ENCODE measurements at places on chromosomes 3 and 15.

- no peak for DNase-seq
Measured at GRCh38 chr3:46469680-46470357, 5.1 kb upstream of the LTF start.

DNA sequence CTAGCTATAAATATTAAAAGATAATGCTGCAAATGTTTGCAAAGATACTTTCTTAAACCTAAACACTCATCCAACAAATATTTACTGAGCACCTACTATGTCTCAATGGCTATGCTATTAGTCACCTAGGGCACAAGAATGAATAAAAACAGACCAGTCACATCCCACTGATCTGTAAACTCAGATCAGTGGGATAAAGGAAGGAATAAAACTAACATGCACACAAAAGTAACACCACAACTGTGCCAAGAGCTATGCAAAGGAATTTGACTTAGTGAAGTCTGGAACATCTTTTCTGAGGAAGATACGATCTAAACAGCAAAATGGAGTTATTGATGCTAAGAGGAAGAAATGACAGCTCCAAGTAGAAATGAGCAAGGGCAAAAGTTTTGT is 56.6 kb downstream of the CBLB start:
- no peak for DNase-seq

DNA sequence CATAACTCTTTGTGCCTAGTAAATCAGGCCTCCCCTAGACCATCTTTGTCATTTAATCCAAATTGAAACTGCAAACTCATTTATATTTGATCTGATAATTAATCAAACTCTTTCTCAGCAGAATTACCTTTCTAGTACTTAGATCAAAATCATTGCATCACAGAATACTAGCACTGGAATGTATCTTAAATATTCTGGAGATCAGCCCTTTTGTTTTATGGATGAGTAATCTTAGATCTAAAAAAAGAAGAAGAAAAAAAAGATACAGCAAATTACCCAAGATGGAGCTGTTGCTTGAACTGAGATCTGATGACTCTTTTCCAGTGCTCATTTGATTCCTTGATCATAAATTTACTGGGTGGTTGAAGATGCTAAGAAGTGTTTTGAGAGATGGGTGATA is 47.9 kb downstream of the NAALADL2 start:
- DNase-seq = no peak

- no peak for DNase-seq
Measured at GRCh38 chr3:149384911-149385321, 7.5 kb upstream of the TM4SF1 start.

GRCh38 chr3:43185274-43185982 is 79.5 kb upstream of the POMGNT2 start:
- no peak for DNase-seq

Measured in CD4-positive, alpha-beta memory T cell (primary cell).